ENCODE measurements at places on chromosomes 11 and 22.

- no peak for DNase-seq
These were observed 34.2 kb downstream of the MICAL2 start for GRCh38 chr11:12144330-12145174.

DNA sequence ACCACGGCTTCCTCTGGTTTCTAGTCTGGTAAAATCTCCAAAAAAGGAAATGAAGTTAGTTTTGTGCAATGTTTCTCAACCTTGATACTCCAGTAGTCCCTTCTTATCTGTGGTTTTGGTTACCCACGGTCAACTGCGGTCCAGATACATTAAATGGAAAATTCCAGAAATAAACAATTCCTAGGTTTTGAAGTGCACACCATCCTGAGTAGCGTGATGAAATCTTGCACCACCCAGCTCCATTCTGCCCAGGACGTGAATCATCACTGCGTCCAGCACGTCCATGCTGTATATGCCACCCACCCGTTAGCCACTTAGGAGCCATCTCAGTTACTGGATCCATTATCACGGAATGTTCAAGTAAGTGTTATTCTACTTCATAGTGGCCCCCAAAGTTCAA, 117.0 kb downstream of the FBXO7 start:
- DNase-seq = no peak

DNA sequence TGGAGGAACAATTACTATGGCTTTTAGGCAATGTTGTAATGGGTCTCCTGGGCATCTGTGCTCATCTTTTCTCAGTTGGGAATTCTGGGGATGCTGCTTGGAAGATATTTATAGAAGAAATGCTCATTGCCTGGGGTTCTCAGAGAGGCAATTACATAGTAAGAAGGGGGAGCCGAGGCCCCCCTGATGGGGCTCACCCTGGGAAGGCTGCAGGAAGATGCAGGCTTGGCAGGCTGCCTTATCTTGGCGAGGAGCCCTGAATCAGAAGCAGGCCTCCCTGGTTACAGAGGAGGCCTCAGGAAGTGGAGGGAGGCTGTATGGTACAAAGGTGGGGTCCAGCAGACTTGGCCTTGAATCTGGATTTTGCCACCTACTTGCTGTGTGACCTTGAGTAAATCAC, 60.6 kb upstream of the CRYBB3 start:
- no peak for DNase-seq

DNA sequence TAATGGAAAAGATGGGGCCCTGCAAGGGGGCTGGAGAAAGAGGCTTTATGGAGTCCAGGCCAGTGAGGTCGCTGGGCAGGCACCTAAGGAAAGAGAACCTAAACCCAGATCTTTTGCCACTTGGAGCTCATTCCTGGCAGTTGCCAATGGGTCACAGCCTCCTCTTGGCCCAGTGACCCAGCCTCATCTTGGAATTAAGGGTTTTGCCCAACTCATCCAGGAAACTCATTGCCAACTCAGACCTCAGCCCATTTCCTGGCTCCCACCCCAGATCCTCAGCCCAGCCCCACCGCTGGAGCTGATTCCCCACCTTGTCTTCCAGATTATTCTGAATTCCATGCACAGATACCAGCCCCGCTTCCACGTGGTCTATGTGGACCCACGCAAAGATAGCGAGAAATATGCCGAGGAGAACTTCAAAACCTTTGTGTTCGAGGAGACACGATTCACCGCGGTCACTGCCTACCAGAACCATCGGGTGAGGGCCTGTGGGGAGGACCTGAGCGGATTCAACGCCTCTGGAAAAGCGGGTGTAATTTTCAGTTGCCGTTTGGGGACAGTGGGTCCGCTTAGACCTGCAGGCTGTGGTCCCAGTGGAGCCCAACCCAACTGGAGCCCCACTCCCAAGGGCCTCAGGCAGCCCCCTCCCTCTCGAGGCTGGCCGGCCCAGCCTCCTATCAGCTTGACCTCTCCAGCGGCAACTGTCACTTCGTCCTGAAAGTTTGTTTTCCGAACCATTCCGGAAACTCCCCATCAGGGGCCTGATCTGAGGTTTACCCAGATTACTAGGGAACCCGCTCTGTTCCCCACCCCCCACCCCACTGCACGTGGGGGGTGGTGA, 4.3 kb downstream of the TBX1 start:
- DNase-seq = no peak
